Cerebellar nuclear complex (tissue), 1 donor: ENCODE measurements at places on chromosomes 13 and 19.

DNA sequence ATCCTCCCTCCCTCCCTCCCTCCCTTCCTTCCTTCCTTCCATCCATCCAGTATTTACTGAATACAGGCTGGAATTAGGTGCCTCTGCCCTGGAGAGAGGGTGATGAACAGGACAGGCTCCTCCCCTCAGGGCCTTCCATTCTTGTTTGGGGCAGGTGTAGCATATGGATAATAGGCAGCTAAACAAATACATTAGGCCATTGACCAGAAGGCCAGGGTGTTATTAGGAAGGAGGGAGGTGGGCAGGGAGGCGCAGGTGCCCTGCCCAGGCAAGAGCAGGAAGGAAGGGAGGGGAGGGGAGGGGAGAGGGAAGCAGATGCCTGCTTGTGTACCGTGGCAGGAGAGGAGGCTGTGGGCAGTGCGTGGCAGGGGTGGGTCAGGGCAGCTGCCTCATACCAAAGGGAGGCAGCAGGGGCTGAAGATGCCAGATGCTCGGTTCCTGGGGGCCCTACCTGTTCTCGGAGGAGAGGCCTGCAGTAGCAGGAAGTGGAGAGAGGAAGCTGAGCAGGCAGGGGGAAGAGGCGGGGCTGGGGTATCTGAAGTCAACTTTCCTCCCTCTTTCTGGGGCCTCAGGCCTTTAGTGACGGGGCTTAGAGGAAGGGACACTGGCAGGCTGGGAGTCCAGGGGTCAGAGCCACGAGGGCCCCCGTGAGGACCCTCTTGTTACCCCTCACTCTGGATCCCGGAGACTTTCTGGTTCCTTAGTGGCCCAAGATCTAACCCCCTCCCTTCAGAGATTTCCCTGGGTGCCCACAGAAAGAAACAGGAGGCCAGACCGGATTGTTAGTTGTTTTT, at the start of gene RINL:
RINL (minus strand) TSS at position 495 of the 794 bp plus-strand sequence. CDS start 1,533 bp downstream, outside the sequence.
- no peak for DNase-seq

DNA sequence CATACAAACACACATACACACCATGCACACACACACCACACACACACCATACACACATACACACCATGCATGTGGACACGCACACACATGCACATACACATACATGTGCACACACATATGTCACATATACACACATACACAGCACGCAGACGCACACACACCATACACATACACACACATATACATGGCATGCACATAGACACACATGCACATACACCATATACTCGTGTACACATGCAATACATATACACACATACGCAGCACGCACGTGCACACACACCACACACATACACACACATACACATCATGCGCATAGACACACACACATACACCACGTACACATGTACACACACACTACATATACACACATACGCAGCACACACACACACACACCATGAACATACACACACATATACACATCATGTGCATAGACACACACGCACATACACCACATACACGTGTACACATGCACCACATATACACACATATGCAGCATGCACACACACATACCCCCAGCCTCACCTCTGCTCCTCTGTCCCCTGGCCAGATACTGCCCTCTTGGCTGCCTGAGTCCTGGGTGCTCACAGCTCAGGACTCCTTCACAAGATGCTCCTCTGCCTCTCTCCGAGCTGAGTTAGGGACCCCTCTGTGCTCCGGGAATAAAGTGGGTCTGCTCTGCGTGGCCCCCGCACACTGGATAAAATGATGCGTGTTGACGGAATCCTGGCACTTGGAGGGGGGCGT, 70.9 kb upstream of the ARHGEF7 start:
- DNase-seq, result no peak

DNA sequence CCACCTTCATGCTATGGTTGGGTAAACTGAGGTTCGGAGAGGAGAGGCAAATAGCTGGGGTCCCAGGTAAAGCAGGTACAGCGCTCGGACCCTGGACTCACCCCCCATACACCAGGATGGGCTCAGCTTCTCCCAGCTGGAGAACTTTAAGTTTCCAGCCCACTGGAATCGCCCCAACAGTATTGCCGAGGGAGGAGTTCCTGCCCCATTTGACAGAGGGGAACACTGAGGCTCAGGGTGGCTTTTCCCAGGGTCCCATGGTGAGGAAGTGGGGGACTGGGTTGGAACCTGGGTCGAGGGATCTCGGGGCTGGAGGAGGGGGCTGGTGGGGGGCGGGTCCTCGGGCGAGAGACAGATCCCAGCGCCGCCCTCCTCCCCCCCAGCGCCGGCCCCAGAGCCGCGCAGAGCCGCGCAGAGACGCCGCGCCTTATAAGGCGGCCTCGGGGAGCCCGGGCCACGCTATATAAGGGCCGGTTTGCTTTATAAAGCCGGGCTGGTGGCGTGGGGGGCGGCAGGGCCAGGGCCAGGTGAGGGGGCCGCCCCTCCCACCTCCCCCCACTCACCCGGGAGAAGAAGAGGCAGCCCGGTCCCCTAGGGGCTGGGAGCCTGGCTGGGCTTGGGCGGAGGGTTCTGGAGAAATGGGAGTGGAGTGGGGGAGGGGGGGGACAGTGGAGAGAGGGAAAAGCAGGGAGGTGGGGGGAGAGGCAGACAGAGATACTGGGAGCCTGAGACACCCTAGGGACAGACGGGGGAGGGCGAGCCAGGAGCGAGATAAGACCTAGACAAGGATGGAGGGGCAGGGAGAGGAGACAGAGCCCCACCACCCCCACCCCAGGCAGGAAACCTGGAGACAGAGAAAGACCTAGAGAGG, 1.1 kb downstream of the CNN1 start:
- DNase-seq, result no peak

DNA sequence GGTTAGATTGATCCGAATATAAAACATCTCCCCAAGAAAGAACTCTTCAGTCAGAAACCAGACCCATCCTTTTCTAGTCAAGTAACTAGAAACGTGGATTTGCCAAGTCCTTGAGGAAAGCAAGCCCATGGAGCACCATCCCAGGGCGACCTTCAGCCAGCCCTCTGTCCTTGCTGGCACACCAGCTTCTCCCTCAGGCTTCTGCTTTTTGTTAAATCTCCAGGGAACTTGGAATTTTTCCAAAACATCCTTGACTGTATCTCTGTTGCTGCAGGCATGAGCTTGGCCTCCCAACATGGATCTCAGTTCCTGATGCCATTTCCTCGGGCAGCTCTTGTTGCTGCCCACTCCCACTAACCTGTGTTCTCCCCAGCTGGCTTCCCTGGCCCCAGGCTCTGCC, 27.1 kb upstream of the C1QTNF9 start:
- no peak for DNase-seq

DNA sequence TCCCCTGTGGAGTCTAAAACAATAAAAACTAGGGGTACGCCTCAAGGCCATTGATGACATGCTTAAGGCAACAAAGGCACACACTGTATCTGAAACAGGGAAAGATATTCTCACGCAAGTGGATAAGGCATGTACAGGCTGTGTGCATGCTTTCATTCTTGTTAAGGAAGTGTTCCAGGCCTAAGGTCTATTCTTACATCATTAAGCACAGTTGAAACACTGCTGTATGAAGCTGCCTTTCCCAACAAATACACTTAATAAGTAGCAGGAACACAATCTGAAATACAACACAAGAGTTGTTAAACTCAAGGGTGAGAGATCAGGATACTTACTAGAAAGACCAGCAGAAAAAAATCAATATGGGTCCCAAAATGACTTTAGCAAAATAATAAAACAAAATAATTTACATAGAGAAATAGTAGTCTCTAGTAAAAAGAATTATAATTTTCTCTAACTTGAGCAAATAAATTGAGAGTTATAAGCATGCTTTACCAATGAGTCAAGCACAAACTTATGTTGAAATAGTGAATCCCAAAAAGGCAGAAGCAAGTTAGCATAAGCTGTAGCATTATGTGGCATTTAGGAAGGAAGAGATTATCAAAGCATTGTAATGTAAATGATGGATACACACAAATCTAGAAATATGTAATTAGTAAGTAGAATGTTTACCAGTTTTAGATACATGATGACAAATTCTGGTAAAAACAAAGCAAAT, 796.9 kb downstream of the SLITRK1 start:
- no peak for DNase-seq

DNA sequence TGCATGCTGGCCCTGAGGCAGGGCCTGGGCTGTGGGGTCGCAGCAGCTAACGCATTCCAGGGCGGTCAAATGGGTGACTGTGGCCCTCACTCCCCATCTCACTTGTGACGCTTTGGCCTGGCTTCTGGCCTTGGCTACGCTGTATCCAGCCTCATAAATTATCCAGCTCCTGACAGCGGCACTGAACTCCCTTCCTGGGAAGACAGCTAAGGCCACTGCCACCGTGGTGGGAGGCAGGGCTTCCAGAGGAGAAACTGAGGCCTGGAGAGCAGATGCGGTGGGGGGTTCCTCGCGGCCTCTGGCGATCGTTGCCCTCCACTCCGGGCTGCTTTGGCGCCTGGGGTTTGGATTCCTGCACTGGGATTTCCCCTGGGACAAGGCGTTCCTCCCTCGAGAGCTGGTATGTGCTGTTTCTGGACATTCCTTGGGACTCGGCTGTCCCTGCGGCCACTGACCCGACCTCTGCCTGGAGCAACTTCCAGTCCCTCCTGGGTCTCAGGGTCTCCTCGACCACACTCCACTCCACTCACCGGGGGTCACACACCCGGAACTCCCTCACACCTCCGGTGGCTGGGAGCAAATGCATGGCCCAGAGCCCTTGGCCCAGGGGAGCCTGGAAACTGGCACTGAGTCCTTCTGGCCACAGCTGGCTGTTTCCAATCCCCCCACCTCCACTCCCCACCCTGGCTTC, 3.4 kb downstream of the TBXA2R start:
- no peak for DNase-seq

- no peak for DNase-seq
Observed at GRCh38 chr19:46766569-46767317, 20.5 kb upstream of the STRN4 start.

DNA sequence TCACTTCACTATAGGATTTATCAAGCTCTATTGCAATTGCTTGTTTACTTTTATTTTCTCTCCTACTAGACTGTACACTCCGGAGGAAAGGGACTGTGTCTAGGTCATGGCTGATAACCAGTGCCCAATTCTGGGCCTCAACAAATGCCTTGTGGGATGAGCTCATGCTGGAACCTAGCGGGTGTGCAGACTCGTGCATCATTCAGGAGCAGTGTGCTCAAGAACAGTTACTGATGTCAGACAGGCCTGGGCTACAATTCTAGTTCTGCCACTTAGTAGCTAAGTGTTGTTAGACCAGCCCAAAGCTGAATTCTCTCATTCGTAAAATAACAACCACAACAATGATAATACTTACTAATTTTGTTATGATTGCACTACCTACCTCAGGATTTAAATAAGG, 95.4 kb downstream of the CYSLTR2 start:
- DNase-seq, result no peak

DNA sequence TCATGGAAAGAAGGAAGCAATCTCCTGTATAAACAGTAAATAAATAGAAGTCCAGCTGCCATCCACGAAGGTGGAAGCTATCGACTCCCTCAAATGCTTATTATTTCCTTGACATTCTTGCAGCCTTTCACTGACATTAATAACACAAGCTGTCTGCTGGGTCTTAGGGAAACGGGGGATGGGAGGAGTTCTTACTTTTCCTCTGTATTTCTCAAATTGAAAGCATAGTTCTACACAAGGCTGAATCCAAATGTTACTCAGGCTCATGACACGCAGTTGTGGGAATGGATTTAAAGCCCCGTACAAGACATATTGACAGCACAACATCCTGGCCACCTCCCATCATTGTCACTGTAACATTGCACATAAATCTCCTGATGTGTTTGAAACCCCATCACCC, 4.0 kb downstream of the SERPINE3 start:
- no peak for DNase-seq

- no peak for DNase-seq
Observed at GRCh38 chr13:30679483-30680330, 55.6 kb upstream of the ALOX5AP start.

DNA sequence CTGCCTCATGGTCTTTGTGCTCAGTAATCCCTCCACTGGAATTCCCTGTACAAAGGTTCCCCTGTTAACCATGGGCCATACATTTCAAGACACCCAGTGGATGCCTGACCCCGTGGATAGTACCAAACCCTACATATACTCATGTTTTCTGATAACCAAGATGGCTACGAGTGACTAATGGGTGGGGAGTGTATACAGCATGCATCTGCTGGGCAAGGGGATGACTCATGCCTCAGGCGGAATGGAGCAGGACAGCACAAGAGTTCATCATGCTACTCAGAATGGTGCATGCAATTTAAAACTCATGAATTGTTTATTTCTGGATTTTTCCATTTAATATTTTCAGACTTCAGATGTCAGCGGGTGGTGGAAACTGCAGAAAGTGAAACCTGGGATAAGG, 13.3 kb upstream of the FGF9 start:
- DNase-seq, result no peak

GRCh38 chr13:39406688-39407087, 196.3 kb downstream of the LHFPL6 start:
- no peak for DNase-seq

DNA sequence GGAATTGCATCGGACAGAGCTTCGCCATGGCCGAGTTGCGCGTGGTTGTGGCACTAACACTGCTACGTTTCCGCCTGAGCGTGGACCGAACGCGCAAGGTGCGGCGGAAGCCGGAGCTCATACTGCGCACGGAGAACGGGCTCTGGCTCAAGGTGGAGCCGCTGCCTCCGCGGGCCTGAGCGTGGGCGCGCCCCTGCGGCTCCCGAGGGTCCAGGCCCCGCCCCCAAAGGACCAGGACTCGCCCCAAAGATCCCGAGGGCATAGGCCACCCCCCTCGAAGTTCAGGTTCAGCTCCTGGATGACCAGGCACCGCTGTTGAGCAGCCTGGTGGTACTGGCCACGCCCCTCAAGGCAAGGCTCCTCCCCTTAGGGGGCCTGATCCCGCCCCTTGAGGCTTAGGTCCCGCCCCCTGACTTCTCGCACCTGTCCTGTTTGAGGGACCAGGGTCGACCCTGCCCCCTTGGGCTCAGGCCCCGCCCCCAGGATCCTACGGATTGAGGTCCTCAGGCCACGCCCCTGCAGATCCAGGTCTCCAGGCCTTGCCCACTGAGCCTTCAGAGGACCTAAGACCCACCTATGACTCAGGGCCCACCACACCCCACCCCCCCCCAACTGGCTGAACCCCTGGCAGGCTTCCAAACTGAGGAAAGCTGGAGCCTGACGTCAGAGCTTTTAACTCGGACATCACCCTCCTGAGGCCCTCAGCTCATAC, 43.1 kb downstream of the CYP4F22 start:
- no peak for DNase-seq

GRCh38 chr13:44368062-44368591, 5.5 kb upstream of the SERP2 start:
- no peak for DNase-seq

GRCh38 chr13:98300956-98301641, 124.0 kb upstream of the RNF113B start:
- DNase-seq, result no peak

- DNase-seq, result no peak
Observed at GRCh38 chr19:3146677-3147100, 10.9 kb downstream of the GNA15 start.

GRCh38 chr13:38213314-38213713, 136.3 kb upstream of the UFM1 start:
- DNase-seq, result no peak

- no peak for DNase-seq
Observed at GRCh38 chr13:53901593-53901992, 873.0 kb downstream of the OLFM4 start.
